ENCODE measurements at places on chromosomes 16 and 17.

GRCh38 chr17:58786586-58787295, 31.1 kb downstream of the PPM1E start:
- DNase-seq = no peak

GRCh38 chr16:25707553-25707952, 15.8 kb downstream of the HS3ST4 start:
- DNase-seq = no peak

DNA sequence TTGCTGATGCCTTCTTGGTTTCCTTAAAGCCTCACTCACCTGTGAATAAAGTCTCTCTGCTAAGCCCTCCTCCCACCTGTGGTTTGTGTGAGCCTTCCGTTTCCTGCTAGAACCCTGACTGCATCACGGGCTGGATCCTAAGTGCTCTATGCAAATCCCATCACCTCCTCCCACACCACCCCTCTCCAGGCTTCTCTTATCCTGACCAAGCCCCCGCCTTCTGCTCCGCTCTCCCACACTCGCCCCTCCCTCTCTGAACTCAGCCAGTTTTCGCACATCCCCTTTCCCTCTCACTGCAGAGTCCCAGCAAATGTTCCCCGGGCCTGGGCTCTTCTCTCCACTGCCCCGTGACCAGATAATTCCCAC, 51.8 kb downstream of the PIMREG start:
- no peak for DNase-seq

DNA sequence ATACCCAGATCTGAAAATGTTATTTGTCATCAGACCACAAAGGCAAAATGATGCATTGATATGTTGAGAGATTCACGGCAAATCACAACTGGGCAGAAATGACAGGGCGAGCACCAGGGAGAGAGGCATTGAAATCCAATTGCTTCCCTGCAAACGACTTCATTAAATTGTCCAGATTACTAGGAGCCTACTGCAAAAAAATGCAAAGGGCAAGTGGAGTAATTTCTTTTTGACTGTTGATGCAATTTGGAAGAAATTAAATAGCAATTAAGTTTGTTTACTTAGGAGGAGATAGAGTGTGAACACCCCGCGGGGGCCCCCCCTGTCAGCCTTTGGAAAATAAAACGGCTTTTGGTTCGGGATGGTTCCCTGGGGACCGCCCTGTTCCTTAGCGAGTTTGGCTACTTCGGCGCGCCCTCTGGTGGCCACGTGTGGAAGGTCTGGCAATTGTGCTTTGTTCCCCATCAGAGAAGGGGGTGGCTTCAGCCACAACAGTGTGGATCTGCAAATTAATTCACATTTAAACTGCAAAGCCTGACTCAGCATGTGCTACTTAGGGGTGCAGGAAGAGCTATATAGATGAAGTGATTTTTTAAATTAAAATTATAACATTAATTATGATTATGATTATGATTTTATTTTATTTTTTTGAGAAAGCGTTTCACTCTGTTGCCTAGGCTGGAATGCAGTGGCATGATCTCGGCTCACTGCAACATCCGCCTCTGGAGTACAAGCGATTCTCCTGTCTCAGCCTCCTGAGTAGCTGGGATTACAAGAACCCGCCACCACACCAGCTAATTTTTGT, 14.5 kb upstream of the TMC7 start:
- peak; percentile 76 for DNase-seq

- DNase-seq = no peak
Observed at GRCh38 chr17:76336756-76337412, 16.8 kb downstream of the PRPSAP1 start.

DNA sequence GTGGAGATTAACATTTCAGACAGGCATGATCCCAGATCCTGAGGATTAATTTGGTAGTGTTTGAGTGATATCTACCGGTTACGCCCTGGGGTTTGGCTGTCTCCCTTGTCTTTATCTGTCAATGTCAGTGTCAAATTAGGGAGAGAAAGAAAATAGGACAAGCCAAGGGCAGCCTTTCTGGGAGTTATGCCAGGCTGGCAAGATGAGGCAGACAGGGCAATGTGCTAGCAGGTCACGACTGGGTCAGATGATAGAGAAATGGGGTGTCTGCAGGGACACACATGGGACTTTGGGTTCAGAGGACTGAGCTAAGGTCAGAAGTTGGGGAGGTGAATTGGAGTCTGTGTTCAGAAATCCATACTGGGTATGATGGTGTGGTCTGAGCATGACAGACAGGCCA, 27.4 kb upstream of the LYRM9 start:
- DNase-seq = no peak

- peak; percentile 73 for DNase-seq
Observed at GRCh38 chr16:29702269-29702668, 23.3 kb downstream of the QPRT start.

- DNase-seq = no peak
Observed at GRCh38 chr17:30532871-30533270, 55.7 kb downstream of the GOSR1 start.

GRCh38 chr17:76726231-76726775, at the start of gene JMJD6:
Gene JMJD6, minus strand, starts transcription at chr17:76726606. Its CDS starts 131 bp downstream, at chr17:76726475.
- DNase-seq = peak; percentile 97

DNA sequence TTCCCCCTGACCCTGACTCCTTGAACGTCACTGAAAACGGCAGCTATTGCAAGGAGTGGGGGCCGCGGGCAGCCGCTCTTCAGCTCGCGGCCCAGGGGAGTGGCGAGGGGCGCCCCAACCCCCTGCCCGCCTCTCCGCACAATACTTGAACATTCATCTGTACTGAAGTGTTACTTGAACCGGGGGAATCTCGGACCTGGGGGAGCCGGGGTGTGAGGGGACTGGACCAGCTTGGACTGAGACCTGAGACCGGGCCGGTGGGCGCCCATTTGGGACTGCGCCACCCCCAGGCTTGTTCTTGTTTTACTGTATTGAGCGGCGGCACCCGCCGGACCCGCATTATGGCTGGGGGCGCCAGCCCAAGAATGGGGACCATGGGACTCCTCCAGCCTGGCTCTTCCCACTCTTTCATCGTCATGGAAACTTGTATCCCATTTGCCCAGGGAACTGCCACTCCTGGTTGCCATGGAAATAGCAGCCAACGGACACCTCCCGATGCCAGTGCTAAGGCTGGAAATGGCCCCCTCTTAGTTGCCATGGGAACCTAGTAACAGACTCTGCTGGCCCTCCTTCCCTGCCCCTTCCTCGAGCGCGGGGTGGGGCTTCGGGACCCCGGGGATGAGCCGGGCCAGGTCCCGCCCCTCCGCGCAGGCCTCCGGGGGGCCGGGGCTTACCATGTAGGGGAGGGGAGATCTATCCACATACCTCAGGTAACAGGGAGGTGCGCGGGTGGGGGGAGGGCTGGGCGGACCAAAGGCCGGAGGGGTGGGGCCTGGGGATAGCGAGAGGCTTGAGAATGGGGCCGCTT, 805 bp upstream of the ORAI3 start:
- peak; percentile 19 for DNase-seq
